DMS 273 treated with DMSO at 0.1 percent for 48 hours (cell line): ENCODE measurements at places on chromosomes 1 and 21.

- DNase-seq = no peak
These were observed 32.3 kb upstream of the ADARB1 start for GRCh38 chr21:45041984-45042663.

DNA sequence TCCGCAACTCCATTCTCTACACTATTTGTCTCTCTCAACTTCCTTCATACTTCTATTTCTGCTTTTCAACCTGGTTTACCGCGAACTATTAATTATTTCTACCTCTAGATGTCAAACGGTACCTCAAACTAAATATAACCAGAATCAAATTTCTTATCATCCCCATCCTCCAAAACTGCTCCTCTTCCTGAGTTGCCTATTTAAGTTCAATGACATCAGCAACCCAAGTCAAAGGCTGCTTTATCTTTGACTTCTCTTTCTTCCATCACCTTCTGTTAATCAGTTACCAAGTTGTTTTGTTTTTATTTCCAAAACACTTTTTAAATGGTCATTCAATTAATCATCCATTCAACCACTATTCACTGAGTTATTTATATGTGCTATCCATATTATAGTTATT, 171.9 kb downstream of the COL24A1 start:
- DNase-seq = no peak

DNA sequence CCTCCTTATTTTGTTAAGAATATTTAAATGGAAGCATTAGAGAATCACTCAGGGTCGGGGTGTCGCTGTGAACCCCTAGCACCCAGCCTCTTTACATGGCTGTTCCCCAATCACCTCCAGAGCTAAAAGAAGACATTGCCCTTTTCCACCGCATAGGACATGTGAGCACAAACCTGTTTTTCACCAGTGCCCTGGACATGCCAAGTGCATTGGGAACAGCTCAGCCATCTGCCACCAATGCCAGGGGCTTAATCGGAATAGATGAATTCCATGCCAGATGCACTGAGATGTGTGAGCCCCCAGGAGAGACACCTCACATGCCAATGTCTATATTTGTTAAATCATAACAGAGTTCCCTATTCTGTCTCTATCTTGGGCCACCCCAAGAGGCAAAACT, 33.3 kb downstream of the EIF2D start:
- no peak for DNase-seq

DNA sequence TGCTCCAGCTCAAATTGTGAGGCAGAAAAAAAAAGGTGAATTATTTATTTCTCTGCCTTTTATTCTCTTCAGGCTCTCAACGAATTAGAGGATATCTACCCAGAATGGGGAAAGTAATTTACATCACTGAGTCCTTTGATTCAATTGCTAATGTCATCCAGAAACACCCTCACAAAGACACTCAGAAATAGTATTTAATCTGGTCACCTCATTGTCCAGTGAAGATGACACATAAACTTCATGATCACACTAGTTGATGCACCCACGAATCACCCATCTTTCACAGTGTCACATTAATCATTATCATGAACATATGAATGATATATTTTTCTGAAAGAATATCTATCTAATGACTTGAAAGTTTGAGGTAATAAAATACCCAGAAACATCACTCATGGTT, 868.5 kb downstream of the BRINP3 start:
- DNase-seq = no peak

- DNase-seq = no peak
These were observed 36.7 kb downstream of the ATP2B4 start for GRCh38 chr1:203663294-203663693.

DNA sequence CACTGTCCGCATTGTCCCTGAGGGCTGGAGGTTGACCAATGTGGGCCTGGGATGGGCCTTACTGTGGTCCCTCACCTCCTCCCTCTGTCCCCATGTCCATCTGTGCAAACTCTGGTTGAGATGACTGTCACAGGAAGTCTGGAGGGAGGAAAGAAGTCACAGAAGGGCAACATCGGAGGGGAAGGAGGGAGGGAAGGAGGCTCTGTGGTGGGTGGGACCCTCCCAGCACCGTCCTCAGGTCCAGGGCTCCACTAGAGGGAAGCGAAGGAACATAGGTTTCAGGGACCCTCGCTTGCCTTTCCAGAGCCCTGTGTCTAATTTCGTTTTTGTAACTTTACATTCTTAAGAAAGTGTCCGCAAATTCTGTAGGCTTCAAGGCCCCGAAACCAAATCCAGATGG, 111.3 kb upstream of the SLC44A3 start:
- DNase-seq = no peak

GRCh38 chr1:228079013-228079412, 3.5 kb upstream of the ARF1 start:
- no peak for DNase-seq

DNA sequence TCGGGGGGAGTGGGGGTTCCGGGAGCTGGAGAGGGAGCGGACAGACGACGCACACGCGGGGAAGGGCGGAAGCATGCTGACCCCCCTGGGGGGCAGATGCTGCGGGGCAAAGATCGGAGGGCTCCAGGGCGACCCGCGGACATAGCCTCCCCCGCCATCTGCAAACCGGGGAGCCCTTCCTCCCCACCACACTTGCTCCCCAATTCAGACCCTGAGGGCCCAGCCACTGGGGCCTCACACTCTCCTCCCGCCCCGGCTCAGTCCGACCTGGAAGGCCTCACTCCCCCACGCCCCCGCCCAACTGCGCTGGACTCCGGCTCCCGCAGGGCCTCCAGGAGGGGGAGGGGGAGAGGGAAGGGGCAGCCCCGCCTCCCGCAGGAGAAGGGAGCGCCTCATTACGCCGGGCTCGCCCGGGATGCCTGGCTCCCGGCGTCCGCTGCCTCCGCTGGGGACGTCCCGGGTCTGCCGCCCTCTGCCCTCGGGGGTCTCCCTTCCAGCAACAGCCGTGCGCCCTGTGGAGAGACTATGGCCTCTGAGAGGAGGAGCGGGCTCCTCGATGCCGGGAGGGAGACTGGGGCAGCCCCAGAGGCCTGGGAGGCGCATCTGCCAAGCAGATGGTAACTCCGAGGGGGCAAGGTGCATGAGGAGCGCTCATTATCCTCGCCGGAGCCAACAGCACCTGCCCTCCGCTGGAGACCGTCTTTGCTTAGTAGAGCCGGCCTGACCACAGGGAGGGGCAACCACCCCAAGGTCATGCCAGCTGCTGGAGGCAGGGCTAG, 636 bp upstream of the CAMK2N1 start:
- peak; percentile 43 for DNase-seq

GRCh38 chr1:23263380-23263887, 46.1 kb upstream of the HTR1D start:
- DNase-seq = no peak

DNA sequence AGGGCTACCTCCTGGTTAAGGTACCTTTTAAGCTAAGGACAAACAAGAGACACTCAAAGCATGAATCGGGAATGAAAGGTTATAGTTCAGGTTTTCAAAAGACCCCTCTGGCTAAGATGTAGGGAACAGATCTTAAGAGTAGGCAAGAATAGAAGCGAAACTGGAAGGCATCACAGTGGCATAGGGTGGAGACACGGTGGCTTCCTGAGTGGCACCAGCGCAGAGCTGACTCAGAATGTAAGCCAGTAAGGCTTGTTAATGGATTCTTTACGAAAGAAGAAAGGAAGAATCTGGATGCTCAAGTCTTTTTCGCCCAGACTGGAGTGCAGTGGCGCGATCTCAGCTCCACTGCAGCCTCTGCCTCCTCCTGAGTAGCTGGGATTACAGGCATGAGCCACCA, 21.2 kb downstream of the PADI6 start:
- no peak for DNase-seq

GRCh38 chr1:156276532-156276931, 6.1 kb downstream of the SMG5 start:
- DNase-seq = no peak

GRCh38 chr1:21217812-21218596, 41.3 kb upstream of the EIF4G3 start:
- no peak for DNase-seq

DNA sequence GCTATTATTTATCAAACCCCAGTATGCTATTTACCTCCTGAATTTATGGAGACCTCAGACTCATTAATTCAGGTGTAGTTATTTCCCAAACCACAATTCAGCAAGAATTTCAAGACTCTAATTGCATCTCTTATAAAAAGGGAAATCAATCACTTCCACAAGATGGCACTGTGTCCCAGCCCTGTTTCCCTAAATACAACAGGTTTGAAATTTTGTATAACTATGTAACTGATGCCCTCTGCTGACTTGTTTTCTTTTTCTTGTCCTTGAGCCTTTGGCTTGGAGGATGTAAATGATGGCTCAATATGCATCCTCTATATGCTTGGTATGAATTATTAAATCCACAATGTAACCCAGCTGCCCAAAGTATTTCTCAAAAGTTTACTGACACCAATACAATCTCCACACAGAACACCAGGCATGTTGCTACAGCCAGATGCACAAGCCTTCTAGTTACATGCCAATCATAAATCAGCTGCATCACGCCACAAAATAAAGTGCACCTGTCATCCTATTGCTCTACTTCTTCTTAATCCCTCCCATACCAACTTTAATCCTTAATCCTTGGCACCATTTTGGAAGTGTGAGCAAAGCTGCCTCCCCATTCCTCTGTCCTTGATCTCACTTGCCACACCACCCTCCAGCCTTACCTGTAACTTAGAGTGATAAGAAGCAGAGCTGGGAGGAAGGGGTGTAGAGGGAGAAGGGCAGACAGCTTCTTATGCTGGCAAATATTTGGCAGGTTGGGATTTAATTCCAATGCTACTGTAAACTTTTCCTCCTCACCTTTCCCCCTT, 9.0 kb downstream of the C1orf105 start:
- DNase-seq = peak; percentile 59

DNA sequence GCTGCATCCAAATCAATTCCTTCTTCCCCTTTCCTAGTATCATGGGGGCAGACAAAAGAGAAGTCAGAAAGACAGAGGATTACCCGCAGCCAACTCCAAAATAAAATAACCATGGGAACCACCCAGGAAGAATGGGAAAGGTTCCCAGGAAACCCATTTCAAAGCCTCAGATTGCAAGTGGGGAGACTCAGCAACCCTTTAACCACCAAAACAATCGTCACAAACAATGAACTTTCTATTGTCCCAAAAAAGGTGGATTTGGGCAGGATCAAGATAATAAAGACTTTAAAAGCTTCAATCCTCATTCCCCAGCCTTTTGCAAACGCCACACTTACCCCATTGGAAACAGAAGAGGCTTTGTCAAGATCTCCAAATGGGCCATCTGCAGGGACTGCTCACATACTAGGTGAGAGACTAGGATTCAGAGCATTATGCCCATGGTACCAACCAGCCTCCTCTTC, 5.1 kb downstream of the TIAM1 start:
- DNase-seq = no peak

GRCh38 chr1:55313903-55314302, 98.7 kb upstream of the USP24 start:
- DNase-seq = no peak

GRCh38 chr21:30831194-30831765, 1.7 kb upstream of the KRTAP7-1 start:
- no peak for DNase-seq

- DNase-seq = no peak
These were observed 17.9 kb upstream of the MIIP start for GRCh38 chr1:12001249-12001917.

DNA sequence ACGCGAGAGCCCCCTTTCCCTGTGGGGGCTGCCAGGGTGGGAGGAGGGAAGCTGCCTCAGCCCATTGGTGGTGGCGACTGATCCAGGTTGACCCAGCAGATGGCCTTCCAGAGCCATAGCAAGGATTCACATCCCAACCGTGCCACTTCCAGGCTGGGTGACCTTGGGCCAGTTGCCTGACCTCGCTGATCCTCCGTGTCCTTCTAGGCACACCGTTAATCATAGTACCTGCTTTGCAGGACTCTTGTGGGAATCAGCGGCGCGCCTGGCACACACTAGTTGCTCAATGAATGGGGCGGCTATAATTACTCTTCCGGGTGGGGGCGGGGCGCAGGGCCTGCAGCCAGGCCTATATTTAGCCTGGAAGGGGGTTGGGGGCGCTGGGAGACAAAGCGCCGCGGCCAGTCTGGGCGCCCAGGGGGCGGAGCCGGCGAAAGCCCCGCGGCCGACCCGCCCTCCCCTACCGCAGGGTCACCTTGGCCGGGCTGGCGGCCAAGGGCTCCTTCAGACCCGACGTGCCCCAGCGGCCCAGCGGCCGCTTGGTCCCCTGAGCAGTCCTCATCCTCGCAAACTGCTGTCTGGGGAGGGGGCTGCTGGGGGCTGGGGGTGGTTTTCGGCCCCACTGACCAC, 5.1 kb downstream of the HSPB7 start:
- DNase-seq = no peak

DNA sequence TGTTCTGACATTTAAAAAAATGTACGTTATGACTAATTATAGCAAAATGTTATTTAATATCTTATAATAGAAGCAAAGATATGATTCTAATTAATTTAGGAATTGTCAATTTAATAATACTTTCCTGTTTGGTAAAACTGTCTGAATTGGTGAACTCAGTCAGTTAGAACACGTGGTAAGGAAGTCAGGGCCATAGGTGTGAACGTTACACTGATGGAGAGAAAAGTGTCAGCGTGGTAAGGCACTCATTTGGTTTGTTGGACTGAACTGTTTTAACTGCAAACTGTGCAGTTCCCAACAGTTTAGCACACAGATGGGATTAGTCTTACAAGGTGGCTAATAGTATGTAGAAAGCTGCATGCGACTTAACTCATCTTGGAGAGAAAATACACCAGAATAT, 102.9 kb downstream of the EPB41 start:
- DNase-seq = no peak

DNA sequence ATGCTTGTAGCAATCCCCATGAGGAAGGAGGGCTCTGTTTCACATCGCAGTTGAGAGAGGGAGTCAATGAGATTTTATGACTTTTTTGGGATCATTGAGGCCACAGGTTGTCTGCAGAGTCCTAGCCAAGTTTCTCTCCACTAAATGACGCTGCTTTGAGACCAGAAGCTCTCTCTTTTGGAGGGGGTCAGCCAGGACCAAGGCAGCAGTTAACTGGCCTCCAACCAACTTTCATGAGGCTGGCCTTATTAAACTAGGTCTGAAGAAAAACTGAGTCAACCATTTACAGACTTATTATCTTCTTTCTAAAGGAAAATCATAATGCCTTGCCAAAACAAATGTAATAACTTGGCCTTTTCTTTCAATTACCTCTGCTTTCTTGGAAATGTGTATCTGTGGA, 8.6 kb downstream of the WLS start:
- DNase-seq = no peak
